ENCODE measurements at places on chromosomes 2 and 18.

DNA sequence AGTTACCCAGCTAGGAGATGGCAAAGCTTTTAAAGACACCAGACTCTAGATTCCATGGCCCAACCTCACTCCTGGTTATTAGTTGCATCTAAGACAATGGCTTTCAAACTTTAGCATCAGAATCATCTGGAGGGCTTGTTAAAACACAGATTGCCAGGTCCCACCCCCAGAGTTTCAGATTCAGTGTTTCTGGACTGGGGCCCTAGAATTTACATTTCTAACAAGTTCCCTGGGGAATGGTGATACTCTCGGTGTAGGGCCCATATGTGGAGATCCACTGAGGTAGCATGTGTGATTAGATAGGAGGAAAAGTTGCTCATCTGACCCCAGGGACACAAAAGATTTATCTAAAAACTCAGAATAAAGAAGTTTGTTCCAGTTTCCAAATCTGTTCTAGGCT is 14.5 kb upstream of the TTR start:
- DNase-seq = no peak

DNA sequence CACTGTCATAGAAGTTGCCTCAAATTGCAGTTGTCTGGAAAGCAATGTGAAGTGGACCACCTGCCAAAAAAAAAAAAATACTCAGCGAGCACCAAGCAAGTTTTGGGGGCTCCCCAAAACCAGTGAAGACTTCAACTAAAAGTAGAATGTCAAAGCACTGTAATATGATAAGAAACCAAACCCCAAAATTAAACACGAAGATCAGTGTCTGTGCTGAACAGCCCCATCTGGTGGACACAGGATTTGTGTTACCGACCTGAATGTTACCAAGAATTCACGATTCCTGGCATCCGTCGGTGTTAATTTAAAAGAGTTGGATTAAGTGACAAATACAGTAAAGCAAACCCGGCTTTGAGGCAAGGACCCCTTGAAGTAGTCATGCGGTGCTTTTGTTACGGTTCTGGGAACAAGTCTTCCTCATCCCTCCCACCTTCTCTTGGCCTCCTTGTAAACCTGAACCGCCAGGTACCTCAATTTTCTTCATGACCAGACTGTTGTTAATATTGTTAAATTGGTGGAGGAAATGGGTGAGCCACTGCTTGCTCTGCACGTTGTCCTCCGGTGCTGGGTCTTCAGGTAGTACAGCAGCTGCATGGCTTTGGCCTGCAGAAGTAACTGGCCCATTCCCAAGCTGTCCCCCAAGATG is 31.3 kb upstream of the SSB start:
- DNase-seq = no peak

GRCh38 chr2:226376516-226377180 is 423.0 kb downstream of the IRS1 start:
- DNase-seq = no peak

DNA sequence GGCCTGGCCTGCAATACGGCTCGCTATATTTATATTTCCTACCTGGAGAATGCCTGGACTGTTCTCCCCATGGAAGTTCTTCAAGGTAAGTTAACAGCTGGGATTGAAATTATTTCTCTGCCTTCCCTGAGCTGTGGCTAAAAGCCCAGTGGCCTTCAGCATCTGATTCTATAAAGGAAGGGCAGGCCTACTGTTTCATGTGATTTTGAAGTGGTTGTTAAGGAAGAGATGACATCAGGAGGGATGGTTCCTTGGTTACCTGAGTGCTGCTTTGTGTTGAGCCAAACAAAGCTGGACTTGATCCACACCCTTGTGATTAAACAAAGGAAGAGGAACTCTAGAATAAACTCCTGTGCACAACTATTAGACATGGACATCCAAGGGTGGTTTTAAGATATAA is 61.6 kb downstream of the MFSD6 start:
- no peak for DNase-seq

GRCh38 chr18:24799720-24800119 is 339.3 kb downstream of the HRH4 start:
- no peak for DNase-seq

DNA sequence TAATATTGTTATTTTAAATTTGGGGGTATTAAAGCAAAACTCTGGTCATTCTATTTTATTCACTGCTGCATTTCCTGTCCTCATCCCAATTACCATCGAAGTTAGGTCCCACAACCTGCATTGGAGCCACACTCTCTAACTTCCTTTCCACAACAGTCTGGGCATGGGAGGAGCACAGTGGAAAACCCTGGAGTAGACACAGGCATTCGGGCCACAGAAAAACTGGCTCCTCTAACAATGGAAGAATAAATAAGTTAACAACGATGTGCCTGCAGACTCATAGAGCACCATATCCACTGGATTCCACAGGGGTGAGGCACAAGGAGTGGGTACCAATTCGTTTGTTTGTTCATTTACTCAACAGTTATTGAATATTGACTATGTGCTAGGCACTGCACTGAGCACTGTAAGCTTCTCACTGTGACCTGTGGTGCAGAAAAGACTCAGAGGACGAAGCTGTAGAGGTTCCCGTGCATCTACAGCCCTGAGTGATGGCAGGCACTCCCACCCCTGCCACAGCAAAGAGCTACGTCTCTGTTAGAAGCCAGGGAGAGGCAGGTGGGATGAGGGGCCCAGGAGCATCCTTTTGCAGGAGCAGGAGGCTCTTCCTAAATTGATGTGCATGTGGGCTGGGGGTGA is 154.2 kb upstream of the PGAP1 start:
- DNase-seq = no peak

GRCh38 chr2:16273111-16273510 is 332.8 kb downstream of the MYCN start:
- DNase-seq = no peak

GRCh38 chr2:64275174-64275466 is 130.9 kb upstream of the PELI1 start:
- no peak for DNase-seq

Measured in chondrocyte (in vitro differentiated cells).